ENCODE measurements at places on chromosomes 5 and 9.

GRCh38 chr5:171629221-171629620 is 156.4 kb upstream of the SMIM23 start:
- no peak for DNase-seq

GRCh38 chr9:127495884-127496555 is 44.7 kb downstream of the LRSAM1 start:
- no peak for DNase-seq

- no peak for DNase-seq
Measured at GRCh38 chr5:150829744-150830143, 16.6 kb upstream of the IRGM start.

GRCh38 chr5:25160891-25161290 is 516.1 kb upstream of the CDH10 start:
- DNase-seq = no peak

- DNase-seq = no peak
Measured at GRCh38 chr5:93582677-93583438, at the start of gene NR2F1. TSS of gene NR2F1 (plus strand) at chr5:93583222. CDS start at chr5:93585024, 1,802 bp downstream.

GRCh38 chr5:160843240-160843639 is 8.8 kb downstream of the ATP10B start:
- no peak for DNase-seq

- no peak for DNase-seq
Measured at GRCh38 chr5:8710426-8710930, 835.4 kb downstream of the SEMA5A start.

- DNase-seq = no peak
Measured at GRCh38 chr9:86282979-86283535, 719 bp upstream of the ISCA1 start.

GRCh38 chr5:33079548-33079947 is 361.2 kb upstream of the TARS1 start:
- DNase-seq = no peak

DNA sequence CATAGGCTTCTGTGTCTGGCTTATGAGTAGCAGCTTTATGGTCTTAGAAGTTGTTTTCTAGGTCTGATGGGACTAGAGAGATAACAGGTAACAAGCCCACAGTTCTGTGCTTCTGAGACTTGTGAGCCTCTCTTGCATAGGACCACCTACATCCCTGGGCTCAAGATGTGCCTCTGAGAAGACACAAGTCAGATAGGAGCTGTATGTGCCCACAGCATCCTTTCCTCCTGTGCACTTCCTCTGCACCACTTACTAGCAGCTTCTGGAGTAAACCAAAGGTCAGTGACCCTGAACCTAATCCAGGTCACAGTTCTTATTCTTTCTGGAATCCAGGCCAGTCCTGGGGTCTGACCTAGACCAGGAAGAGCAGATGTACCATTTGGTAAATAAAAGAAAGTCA is 40.0 kb downstream of the GALNT10 start:
- DNase-seq = no peak

GRCh38 chr9:13915591-13916301 is 398.2 kb downstream of the NFIB start:
- no peak for DNase-seq

DNA sequence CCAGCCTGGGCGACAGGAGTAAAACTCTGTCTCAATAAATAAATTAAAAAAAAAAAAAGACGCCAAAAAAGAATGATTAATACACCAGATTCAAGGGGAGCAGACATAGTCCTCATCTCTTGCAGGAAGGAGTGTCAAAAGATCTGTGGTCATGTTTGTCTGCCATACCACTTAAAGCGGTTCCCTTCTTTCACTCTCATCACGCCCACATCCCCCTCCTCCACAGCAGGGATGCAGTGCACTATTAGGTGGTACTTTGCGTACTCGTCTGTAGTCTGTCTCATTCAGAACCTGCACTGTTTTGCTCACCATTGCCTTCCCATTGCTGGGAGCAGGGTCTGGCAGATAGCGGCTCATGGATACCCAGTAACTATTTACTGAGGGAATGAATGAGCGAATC is 11.2 kb downstream of the CDHR2 start:
- no peak for DNase-seq

DNA sequence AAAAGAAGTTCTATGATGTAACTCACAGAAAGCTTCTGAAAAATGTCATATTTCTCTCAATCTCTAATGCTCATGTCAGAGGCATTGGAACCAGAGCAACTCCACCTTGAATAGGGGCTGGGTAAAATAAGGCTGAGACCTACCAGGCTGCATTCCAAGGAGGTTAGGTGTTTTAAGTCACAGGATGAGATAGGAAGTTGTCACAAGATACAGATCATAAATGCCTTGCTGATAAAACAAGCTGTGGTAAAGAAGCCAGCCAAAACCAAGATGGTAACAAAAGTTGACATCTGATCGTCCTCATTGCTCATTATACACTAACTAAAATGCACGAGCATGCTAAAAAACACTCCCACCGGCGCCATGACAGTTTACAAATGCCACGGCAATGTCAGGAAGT is 411.1 kb upstream of the GRIA1 start:
- no peak for DNase-seq

- DNase-seq = no peak
Measured at GRCh38 chr5:41279040-41279439, 65.7 kb upstream of the C6 start.

- DNase-seq = no peak
Measured at GRCh38 chr5:16567365-16567764, 49.4 kb downstream of the RETREG1 start.

DNA sequence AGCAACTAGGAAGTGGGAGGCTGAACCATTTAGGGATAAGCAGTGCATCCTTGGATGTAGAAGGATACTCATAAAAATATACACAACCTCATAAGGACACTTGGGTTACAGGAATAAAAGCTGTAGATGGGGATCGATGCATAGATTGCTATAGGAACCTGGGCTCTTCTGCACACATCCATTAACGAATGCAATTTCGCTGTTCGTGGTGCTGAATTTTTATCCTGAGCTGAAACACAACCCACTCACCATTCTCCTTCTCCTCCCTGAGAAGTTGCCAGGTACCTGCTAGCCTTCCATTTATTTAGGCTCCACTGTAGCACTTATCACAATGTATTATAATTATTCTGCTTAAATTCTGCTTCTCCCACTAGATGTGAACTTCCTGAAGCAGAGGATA is 320.6 kb upstream of the BRINP1 start:
- DNase-seq = no peak

- no peak for DNase-seq
Measured at GRCh38 chr5:62328772-62329491, 22.9 kb downstream of the KIF2A start.

- DNase-seq = no peak
Measured at GRCh38 chr9:6584881-6585597, 60.5 kb downstream of the GLDC start.

Measured in stimulated activated CD8-positive, alpha-beta memory T cell treated with anti-CD3 and anti-CD28 coated beads, Interleukin-15, amount 100 ng/mL, for 1 hour (primary cell).